ENCODE measurements at places on chromosomes 5 and 9. TPM values are rescaled to one million over a fixed set of nuclear protein-coding genes. Genes with fewer than 3 reads are reported as not detected.

The PFN3 gene
- total RNA-seq = not detected

The FRRS1L gene
- total RNA-seq = 0.42 TPM

DNA sequence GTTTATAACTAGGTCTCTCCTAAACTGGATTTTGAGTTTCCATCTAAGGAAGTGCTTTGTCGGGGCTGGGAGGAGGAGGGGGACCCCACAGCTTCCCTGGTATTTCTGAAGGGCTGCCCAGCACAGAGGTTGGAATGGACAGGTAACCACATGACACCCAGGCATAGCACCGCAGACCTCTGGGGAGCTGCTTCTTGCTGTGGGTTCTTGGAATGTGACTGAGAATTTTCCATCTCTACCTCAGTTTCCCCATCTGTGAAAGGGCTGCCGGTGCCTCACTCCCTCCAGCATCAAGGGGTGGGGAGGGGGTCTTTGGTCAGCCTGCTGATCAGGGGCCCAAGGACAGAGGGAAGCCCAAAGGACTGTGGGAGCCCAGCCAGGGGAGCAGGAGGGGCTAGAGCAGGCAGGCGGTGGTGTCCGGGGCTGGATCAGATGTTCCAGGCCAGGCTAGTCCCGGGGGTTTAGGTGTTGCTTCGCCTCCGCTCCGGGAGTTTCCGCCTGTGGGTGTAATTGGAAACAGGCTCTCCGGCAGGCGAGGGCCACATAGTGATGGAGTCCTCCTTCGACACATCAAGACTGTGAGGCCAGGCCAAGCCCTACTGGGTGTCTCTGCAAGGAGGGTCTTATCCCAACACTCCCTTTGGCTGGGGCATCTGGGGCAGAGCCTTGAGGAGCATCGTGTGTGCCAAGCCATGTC is 3.3 kb downstream of the OLFML2A start:
- peak; percentile 91 for DNase-seq

DNA sequence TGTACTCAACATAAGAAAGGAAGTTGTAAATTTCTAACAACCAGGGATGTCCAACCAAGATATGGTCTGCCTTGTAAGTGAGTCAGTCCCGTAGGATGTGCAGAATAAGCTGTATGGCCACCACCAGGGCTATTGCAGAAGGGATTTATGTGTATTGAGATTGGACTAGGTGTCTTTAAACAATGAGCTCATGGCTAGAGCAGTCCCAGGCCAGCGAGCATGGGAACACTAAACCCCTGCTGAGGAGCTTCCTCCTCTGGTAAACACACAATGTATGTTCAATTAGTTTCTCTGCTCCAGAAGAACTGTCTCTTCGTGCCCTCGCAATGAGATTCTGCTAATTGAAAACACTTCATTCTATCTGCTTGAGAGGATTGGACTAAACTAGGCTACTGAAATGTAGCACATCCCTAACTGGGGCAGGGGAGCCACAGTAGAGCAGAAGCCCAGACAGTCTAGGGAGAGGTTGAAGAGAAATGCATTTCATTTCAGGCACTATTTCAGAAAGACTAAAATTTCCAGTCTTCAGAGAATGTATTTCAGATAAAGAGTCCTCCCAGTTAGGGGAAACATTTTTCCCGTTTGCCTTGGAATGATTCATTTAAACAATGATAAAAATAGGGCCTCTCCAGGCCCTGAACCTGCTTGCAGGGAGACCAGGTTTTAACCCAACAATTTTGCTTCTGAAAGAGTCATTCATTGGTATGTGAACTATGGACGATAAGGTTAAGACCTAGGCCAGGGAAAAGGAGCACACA is 154.7 kb downstream of the FAM114A2 start:
- no peak for DNase-seq

DNA sequence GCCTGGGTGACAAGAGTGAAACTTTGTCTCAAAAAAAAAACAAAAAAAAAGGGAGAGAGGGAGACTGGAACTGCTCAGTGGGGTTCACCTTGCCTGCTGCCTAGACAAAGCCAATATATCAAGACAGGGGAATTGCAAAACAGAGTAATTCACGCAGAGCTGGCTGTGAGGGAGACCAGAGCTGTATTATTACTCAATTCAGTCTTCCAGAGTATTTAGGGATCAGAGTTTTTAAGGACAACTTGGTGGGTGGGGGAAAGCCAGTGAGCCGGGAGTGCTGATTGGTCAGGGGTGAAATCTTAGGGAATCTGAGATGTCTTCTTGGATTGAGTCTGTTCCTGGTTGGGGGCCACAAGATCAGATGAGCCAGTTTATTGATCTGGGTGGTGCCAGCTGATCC is 25.6 kb upstream of the SPIN1 start:
- no peak for DNase-seq

DNA sequence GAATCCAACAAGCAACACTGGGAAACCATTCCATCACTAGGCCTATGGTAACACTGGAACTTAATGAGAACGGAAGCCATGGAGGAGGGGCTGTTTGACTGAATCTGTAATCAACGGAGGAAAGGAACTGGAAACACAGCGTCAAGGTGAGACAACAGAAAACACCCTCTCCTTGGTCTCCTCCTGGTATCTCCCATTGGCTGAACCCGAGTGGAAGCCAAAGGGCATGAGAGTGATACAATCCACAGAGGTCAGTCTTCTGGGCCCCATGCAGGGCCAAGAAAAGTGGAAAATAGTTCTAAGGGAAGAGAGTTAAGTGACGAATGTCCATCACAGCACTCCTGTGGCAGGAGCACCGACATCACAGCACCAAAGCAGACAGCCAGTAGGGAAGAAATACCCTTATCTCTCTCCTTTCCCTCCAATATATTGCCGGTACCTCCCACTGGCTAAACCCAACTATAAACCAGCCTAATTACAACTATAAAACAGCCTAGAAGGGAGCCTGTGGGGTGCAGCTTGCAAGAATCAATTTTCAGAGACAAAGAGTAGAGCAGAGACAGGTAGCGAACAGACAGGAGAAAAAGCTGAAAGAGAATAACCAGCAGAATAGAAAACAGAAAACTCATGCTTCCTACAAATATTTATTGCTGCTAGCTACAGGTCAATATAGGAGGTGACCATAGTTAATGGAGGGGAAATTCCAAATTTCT is 107.4 kb upstream of the IFNE start:
- DNase-seq = no peak

The TSSK1B gene
- total RNA-seq = 0.42 TPM

The MAP1B gene
- total RNA-seq = 26.3 TPM

The OMD gene
- total RNA-seq = 14.0 TPM

GRCh38 chr9:112556497-112557442 is 70.1 kb downstream of the KIAA1958 start:
- DNase-seq = no peak

- DNase-seq = peak; percentile 85
Observed at GRCh38 chr9:98989036-98990000, 45.6 kb downstream of the COL15A1 start.

The DMRTA1 gene
- total RNA-seq = 0.97 TPM

- DNase-seq = no peak
Observed at GRCh38 chr5:167514461-167514860, 777.0 kb upstream of the WWC1 start.

The ETF1 gene
- total RNA-seq = 88.2 TPM

DNA sequence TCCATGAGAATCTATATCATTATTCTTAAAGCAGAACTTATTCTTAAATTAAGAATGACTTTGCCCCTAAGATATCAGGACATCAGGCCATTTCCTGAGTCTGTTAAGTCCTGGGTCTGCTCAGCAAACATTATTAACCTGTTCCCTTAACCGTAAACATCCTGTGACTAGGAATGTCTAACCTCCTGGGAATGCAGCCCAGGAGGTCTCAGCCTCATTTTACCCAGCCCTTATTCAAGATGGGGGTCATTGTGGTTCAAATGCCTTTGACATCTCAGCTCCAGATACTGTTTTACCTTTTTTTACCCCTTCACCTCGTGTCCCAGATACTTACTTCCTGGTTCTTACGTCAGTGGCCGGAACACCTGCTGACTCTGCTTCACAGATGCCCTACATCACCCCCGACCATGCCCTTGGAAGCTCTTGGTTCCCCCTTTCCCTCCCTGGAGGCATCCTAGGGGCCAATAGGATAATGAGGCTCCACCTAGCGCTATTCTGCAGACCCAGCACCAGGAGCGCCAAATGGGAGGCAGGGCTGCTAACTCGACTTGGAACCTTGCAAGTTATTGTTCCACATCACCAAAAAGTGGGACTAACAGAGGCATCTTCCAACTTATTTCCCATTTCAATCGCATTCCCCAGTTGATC is 182.5 kb downstream of the MED10 start:
- DNase-seq = no peak

The PPIC gene
- total RNA-seq = 16.5 TPM

- no peak for DNase-seq
Observed at GRCh38 chr5:82374637-82375036, 96.5 kb upstream of the RPS23 start.

GRCh38 chr5:92163906-92164305 is 780.8 kb upstream of the ARRDC3 start:
- DNase-seq = no peak

GRCh38 chr5:178237431-178238312 is 5.1 kb upstream of the PHYKPL start:
- no peak for DNase-seq

Data from lower leg skin (tissue), 4 donors.